NCI-H526 (cell line): ENCODE measurements at places on chromosomes 12 and 14.

GRCh38 chr14:88324930-88325329, 1.9 kb upstream of the KCNK10 start:
- DNase-seq, result no peak

- no peak for DNase-seq
Observed at GRCh38 chr12:90954921-90955320, at the start of gene CCER1. Gene CCER1, minus strand, starts transcription at chr12:90955176. Its CDS starts 434 bp downstream, at chr12:90954742.

GRCh38 chr12:106845902-106846301, 71.4 kb downstream of the RIC8B start:
- no peak for DNase-seq

DNA sequence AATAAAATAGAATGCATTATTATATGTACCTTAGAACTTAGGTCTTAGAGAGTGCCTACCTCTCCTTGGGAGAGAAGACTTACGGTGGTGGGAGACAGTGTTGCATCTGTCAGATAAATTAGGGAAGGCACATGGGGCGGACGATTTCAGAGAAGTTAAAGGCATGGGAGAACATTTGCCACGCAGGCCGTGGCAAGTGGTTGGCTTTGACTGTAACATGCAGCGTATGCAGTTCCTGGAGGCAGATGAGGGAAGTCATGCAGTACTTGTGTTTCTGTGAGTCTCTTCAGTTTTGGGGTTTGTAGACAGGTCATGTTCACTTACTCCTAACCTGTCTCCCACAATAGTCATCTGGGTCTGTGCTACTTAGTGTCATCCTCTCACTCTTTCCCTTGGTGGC, 43.6 kb downstream of the ETV6 start:
- no peak for DNase-seq

DNA sequence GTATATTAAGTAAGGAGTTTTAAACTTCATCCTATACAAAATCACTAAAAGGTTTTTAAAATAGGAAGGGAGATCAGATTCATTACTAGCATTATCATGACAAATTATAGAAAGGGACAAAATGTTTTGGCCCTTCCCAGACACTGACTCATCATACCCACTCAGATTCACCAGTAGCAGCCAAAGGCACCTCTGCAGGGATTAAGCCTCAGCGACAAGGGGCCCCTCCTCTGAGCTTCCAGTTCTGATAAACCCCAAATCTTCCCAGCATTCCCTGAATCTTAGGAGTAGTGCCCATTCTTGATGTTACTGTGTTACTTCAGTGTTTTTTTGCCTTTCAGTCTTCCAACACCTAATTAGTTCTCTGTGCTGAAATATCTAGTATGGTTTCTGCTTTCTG, 14.5 kb downstream of the KRAS start:
- DNase-seq, result no peak

DNA sequence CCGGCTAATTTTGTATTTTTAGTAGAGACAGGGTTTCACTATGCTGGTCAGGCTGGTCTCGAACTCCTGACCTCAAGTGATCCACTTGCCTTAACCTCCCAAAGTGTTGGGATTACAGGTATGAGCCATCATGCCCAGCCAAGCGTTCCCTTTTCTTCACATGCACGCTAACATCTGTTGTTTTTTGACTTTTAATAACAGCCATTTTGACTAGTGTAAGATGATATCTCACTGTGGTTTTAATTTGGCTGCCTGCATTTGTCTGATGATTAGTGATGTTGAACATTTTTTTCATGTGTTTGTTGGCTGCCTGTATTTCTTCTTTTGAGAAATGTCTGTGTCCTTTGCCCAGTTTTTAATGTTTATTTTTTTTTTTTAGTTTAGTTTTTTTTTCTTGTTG, 10.2 kb upstream of the YARS2 start:
- DNase-seq, result peak; percentile 86

GRCh38 chr12:67937822-67938221, 51.4 kb upstream of the IFNG-AS1 start:
- no peak for DNase-seq

GRCh38 chr12:104747955-104748354, 210.1 kb downstream of the SLC41A2 start:
- DNase-seq, result no peak

- peak; percentile 17 for DNase-seq
Observed at GRCh38 chr14:78697341-78697740, 527.2 kb downstream of the NRXN3 start.

DNA sequence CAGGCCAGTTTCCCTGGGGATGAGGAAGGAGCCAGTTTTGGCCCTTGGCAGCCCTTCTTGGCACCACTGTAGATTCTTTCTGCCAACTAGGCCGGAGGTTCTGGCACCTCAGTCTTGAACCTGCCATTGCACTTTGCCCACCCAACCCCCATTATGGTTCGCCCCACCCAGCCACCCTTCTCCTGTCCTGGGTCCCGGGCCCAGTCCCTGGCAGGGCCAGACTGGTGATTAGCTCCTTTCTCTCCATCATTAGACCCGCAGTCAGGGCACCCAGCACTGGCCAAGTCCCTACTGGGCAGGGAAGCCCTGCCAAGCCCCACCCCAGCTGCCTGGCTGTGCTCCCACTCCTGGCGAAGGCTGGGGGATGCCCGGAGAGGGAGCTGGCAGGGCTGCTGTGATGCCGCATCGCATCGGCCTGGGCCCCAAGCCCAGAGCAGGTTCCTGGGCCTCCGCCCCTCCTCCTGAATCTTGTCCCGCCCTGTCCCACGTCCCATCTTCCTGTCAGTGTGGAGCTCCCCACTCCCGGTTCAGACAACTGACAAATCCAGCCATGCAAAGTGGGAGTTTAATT, 9.8 kb downstream of the FAM222A start:
- peak; percentile 93 for DNase-seq

DNA sequence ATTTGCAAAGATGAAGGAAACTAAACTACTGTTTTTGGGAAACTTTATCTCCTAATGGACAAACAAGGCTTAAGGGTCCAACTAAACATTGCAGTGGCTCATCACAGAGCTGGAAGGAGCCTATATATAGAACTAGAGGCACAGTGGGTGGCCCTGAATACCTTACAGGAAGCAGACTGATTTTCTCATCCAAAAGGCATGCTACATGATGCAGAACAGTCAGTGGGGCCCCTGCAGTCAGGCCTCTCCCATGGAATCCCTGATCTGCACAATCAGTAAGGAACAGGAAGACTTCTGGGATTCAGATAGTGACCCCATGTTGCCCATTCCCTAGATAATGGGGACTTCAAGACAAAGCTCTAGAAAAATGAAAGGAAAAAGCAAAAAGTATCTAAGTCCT, 1.9 kb upstream of the LLPH start:
- DNase-seq, result no peak

DNA sequence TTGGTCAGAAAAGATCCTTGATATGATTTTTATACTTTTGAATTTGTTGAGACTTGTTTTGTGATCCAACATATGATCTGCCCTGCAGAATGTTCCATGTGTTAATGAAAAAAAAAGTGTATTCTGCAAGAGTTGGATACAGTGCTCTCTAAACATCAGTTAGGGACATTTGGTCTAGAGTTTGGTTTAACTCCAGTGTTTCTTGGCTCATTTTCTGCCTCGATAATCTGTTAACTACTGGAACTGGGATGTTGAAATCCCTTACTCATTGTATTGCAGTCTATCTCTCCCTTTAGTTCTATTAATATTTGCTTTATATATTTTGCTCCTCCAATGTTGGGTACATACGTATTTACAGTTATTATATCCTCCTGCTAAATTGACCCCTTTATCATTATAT, 18.3 kb upstream of the TXNRD1 start:
- DNase-seq, result no peak

DNA sequence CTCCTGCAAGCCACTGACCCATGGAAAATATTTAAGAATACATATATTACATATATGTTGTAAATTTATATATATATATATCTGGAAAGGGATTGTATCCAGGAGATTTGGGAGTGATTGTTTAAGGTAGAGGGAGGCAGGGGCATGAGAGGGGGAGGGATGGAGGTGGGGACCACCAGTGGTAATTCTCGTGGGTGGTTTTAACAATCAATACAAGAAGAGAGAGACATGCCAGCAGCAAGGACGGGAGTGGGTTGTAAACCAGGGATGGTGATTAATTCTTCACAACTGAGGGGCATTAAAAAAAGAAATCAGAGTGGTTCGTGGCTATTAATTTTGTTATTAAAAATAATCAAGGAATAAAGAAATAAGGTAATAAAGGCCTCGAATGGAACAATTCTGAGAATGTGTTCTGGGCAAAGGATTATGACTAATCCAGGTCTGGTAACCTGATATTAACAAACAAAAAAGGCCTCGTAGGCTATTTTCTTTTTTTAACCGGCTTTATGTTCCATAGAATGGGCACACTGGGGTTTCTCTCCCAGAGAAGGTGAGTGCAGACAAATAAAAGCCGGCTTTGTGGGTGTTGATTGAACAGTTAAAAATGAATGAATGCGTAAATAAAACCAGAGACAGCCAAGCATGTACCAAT, 8.3 kb upstream of the RTL1 start:
- no peak for DNase-seq

DNA sequence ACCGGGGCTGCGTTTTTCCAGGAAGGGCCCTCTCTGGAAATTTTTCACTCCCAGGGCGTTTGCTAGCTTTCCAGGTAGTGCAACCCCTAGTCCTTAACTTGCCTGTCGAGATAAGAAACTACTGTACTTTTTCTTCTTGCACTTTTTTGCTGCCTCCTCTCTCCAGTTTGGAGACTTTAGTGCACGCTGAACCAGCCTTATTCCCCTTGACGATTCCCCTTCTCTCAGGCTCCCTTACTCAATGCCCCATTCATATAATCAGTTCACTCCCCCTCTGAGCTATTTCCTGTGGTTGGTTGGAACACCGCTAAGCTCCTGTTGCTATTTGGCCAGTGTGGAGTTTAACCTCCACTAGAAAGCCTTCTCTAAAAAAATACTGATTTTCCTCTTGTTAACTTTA, 682 bp downstream of the CREBL2 start:
- peak; percentile 66 for DNase-seq

GRCh38 chr12:50104417-50105366, 884 bp downstream of the GPD1 start:
- DNase-seq, result no peak
